Left renal cortex interstitium (tissue), 4 donors: ENCODE measurements at places on chromosomes 5 and 9. TPM values are rescaled to one million over a fixed set of nuclear protein-coding genes. Genes with fewer than 3 reads are reported as not detected.

DNA sequence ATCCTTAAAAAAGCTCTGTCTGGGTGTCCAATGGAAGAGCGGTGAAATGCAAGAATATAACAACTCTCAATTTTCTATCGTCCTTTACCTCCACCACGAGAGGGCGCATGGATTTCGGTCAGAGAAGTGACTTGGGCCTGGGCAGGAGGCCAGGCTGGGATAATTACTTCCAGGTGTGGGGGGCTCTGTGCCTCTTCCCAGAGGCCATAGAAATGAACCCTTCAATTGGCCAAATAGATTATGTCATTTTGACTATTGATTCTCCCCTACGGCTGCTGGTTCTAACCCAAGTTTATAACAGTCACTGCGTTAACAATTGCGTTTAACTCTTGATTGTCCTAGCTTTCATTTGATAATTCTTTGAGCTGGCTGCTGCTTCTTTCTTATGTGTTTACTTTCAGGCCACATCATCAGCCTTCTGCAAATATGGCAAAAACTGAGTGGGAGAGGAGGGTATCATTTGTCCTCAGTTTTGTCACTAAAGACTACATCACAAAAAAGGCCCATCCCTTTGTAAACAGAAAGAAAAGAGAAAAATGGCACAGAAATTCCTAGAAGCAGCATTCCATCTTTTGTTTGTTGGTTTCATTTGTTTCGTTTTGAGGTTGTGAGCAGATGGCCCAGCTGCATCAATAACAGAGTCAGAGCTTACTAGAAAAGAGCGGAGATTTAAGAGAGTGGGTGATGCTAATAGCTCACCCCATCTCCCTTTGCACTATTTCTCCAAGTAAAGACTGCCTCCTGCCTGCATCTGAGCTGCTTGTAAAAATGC lies 45.4 kb upstream of the ZFR start:
- peak; percentile 73 for DNase-seq

DNA sequence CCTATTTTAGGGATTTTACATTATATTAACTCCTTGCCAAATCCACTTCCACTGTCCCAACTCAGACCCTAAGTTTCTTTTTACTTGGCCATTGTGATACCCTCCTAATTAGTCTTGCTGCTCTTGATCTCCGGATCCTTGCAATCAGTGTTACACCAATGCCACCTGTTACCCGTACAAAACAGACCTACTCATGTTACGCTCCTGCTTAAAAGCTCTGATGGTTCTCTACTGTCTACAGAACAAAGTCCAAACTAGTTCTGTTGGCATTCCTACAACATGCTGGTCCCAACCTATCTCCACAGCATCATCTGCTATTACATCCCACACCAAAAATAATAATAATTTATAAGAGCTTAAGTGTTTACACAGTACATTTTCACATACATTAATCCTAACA lies 9.8 kb downstream of the ECPAS start:
- no peak for DNase-seq

- no peak for DNase-seq
These were observed 120.6 kb downstream of the HMHB1 start for GRCh38 chr5:143932584-143932983.

GRCh38 chr5:157324237-157324636 lies 58.3 kb downstream of the CYFIP2 start:
- DNase-seq, result no peak

The CCDC183 gene
- 3.7 TPM for polyA plus RNA-seq

The SPATA6L gene
- polyA plus RNA-seq, result 5.7 TPM

The SPATA31C1 gene
- polyA plus RNA-seq, result 0.47 TPM

The NTRK2 gene
- 101 TPM for polyA plus RNA-seq
